Esophagus squamous epithelium (tissue), 5 donors: ENCODE measurements at places on chromosomes 12 and 14.

- DNase-seq, result no peak
These were observed 217.9 kb upstream of the BTG1 start for GRCh38 chr12:92363295-92364146.

DNA sequence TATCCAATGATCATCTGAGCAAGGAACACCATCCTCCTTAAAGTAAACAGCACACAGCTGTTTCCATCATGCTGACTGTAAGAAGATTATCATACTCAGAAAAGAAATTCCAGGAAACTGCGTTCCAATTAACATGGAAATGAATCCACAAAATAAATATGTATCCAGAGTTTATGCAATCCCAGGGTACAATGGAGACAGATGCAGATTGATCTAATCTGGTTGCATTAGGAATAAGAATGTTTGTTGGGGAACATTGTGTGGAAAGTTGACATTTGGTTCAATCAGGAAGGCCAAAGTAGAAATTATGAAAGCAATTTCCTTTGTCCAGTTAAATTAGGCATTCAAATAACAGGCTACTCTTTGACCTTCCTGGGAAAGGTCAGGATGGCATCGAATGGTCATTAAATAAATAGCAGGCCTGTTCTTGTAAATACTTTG lies 236.9 kb upstream of the AMIGO2 start:
- DNase-seq, result no peak

DNA sequence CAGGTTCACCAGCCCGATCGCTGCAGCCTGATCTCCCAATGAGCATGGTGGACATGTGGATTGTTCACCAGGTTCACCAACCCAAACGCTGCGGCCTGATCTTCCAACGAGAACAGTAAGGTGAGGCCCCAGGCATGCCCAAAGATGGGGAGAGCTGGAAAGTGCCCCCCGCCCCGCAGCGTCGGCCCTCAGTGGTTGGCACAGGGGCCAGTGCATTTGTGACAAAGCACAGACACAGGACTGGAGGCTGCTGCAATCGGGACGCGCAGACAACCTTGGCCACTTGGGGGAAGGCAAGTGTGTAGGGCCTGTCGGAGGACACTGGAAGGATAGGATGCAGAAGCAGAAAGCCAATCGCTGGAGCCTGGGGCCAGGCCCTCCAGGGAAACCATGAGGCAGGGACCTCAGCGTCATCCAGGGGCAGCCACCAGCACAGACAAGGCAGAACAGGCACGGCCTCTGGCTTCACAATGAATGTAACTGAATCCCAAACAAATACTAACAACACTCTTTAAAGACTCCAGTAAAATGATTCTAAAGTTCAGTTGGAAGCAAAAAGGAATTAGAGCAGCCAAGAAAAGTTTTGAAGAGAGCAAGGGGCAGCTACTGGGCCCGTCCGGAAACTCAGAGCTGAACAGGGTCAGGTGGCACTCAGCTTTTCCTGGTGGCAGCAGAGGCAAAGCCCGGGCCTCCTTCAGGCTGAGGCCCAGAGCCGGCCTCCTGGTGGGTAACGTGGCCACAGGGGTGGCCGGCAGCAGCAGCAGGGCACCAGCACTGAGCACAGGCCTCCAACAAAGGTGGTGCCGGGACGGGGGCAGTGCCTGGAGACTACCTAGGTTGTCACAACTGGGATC lies 13.3 kb downstream of the BRF1 start:
- DNase-seq, result no peak

DNA sequence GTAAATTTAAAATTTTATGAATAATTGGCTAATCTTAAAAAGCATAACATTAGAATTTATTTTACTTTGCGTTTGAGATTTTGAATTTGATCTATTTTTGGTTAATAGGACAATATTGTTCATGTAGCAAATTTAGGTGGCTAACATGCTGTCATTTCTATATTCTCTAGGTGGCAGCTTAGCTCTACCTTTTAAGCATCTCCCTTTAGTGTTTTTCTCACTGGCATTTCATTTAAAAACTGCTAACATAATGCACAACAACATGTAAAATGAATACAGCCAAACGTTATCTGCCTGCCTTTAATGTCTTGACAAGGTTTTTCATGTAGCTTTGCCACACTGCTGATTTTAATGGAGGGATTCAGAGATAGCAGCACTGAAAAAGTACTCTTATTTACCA lies 272.4 kb upstream of the FBXO33 start:
- DNase-seq, result no peak

- DNase-seq, result no peak
These were observed 80.1 kb downstream of the DACT1 start for GRCh38 chr14:58717813-58718212.

- no peak for DNase-seq
These were observed 340.2 kb downstream of the CACNA1C start for GRCh38 chr12:2393016-2393415.

DNA sequence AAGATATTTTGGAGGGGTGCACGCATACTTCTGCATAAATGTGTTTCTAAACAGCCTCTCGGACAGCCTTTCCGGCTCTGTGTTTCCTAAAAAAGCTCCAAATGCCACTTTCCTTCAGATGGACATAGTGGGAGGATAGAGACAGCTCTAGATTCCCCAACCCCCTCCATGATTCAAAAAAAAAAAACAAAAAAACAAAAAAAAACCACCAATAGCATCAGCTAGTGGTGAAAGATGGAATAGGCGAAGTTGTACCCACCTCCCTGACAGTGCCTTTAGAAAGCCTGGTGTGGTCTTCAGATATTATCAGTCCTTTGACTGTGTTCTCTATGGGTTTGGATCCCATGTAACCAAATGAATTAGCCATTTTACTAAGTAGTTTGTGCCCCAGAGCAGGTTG lies 94.1 kb downstream of the PHETA1 start:
- DNase-seq, result no peak

- no peak for DNase-seq
These were observed 113.0 kb downstream of the ADCK1 start for GRCh38 chr14:77912754-77913556.

DNA sequence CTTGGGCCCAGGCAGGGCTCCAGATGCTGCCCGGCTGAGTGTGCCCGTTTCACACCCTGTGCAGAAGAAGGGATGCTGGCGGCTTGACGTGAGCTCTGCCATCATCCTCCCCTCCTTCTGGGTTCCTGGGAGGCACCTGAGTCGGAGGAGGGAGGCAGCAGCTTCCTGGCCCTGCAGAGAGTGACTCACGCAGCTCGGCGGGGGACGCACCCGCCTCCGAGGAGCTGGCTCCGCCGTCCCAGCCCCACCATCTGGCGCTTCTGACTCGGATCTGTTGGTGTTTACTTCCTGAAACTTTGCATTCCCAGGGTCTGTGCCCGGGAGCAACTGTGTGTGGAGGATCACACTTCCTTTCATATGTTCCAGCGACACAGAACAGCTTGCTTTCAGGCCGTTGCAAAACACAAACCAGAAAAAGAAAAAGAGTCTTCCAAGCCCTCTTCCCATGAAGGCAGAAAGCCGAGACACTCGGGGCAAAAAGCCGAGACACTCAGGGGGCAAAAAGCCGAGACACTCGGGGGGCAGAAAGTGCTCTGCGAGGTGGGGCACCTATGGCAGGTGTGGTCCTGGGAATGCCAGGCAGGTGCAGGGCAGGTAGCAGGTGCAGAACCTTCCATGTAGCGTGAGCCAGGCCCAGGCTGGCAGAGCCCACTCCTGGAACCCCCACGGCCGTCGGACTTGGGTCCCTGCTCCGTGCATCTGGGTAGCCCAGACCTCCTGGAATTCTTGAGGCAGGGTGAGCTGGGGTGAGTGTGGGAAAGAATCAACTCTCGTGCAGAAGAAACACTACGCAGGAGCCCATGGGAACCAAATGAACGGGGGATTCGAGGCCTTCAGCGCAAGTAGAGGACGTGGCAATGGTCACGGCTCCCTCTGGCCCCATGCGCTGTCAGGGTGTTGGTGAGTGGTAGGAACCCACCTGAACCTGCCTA lies 27.6 kb upstream of the GALNT9 start:
- no peak for DNase-seq

DNA sequence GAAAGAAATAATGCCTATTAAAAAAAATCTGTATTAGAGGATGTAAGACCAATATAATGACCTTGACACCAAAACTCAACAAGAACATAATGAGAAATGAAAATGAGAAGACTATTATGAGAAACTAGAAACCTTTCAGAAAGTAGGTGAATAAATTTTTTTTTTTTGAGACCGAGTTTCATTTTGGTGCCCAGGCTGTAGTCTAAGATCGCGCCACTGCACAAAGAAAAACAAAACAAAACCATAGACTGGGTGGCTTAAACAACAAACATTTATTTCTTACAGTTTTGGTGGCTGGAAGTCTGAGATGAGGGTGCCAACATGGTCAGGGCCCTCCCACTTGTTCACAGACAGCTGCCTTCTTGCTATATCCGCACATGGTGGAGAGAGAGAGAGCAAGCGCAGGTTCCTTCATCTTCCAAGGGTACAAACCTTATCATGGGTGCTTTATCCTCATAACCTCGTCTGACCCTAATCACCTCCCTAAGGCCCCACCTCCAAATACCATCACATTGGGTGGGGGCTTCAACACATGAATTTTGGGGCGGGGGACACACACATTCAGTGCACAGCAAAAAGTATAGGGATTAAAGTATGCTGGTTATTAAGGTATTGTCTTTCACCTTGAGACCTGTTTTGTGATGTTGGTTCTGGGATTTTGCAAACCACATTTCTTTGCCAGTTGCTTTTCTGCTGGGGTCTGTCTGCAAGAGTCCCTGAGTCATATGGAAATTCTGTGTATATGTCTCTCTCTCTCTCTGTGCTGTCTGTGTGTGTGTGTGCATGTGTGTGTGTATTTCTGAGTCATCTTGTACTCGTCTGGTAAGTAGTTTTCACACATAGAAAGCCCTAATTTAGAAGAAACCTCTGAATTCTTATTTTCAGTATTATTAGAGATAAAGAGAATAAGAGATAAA lies 26.2 kb downstream of the ZCRB1 start:
- DNase-seq, result no peak

GRCh38 chr14:100384819-100385813 lies 62.0 kb downstream of the SLC25A47 start:
- no peak for DNase-seq

- DNase-seq, result no peak
These were observed 88.1 kb upstream of the MANSC4 start for GRCh38 chr12:27868139-27868538.

GRCh38 chr12:13373131-13373530 lies 176.6 kb downstream of the EMP1 start:
- DNase-seq, result no peak

GRCh38 chr12:67986632-67987031 lies 2.6 kb upstream of the IFNG-AS1 start:
- DNase-seq, result no peak

GRCh38 chr12:51806896-51807295 lies 41.6 kb downstream of the FIGNL2 start:
- DNase-seq, result no peak

DNA sequence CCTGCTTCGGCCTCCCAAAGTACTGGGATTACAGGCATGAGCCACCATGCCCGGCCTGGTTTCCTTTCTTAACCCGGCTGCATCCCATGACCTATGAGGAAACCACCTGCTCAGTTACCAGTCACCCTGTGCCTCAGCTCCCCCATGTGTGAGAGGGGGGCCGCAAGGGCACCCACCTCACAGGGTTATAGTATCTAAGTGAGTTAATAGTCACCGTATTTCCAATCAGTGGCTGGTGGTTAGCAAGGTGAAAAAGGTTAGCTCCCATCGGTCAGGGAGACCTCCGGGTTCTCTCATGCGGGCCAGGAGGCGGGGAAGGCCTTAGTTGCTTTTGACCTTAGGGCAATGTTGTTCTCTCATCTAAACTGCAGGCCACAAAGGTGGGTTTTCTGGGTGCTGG lies 6.7 kb downstream of the LRP1 start:
- DNase-seq, result no peak

GRCh38 chr12:63955831-63956666 lies 111.5 kb downstream of the SRGAP1 start:
- no peak for DNase-seq

DNA sequence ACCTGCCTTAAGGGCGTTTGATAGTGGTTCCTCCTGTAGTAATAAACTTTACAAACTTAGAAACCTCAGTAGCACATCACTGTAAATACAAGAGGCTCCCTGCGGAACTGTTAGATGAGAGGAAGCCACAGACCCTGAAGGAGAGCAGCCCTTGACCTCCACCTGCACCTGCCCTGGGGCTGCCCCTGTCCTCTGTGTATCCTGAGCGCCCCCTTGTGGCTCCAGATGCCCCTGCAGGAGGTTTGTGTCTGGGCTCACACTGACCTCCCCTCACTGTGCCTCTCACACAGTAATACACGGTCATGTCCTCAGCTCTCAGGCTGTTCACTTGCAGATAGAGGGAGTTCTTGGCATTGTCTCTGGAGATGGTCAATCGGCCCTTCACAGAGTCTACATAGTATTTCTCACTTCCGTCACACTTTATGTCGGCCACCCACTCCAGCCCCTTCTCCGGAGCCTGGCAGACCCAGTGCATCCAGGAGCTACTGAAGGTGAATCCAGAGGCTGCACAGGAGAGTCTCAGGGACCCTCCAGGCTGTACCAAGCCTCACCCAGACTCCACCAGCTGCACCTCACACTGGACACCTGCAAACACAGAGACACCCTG lies 1059.8 kb downstream of the TMEM121 start:
- no peak for DNase-seq

DNA sequence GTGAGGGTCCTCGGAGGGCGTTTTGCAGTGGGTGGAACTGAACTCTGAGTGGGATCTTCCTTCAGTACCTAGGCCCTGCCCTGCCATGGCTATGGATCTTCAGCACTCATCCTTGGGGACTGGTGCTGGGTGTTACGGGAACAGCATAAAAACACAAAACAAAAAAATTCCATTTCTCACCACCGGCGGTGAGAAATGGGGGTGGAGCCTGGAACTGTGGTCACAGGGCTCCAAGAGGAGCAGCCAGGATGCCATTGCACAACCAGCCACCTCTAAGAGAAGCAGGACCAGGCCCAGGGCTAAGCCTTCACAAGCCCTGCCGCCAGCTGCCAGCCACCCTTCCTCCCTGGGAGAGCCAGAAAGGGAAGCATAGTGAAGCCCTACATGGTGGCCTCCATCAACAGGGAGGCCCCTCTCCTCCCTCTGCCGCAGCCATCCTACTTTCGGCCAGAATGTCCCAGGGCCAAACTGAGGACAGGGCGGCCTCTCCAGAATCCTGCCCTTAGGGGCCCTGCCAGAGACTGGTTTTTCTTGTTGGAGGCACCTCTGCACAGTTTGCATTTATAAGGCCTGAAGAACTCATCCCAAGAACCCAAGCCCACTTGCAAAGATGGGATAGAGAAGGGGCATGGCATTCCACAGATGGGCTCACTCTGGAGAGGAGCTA lies 76.5 kb downstream of the VCPKMT start:
- no peak for DNase-seq

DNA sequence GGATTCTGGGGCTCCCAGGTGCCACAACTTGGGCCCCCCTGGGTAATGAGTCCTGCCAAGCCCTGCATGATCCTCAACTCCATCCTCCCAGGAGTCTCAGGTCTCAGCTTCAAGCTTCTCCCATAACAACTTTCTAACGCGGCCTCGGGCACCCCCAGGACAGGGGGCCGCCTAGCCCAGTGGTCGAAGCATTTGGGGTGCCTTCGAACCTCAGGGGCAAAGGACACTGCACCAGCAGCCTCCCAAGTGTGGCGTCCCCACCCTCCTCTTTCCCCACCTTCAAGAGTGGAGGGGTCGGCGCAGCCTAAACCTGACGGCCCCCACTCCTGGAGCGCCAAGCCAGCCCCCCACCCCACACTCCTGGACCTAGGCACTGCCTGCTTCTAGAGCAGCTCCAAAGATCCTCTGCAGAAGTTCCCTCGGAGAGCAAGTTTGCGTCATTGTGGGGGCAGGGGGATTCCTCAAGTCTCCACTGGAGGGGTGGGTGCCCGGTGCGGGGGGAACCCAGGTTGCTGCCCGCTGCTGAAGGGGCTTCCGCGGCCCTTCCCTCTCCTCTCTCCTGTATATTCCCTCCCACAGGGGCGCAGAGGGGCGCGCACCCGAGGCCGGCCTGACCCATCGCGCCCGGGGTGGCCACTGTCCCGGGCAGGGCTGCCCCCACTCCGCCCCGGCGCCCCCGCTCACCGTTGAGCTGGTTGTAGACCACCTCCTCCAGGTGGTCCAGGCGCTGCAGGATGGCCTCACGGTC lies 933 bp downstream of the GALNT9 start:
- no peak for DNase-seq
